ENCODE measurements at places on chromosomes 5 and 9. TPM values are rescaled to one million over a fixed set of nuclear protein-coding genes. Genes with fewer than 3 reads are reported as not detected.

DNA sequence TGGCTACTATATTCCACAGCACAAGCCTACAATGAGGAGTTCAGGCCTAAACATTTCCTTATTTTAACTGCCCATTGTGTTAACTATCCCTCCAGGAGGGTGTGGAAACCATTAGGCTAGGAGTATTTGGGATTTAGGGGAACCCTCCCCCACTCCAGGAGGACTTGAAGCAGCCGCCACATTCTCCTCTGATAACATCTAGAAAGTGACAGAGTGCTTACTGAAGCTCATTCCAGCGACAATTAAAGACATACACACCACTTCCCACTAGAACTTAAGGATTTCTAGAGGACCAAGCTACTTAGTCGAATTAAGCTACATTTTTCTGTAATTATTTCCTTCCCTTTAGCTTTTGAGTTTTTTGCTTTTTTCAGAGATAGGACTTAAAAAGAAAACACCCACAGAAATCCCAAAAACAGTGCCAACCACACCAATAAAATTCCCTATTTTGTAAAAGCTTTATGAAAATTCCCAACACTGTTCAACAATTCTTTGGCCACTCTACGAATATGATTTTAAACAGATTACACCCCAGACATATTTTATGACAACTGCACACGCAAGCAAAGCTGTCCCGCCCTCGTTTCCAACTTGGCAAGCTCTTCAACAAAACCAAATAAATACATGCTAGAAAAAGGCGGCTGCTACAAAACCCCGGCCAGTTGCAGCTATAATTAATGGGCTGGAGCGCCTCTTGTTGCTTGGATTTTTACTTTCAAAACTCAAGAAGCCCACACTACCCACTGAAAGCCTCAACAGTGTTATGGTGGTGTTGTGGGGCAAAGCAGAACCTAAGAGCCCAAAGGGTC is 4.5 kb downstream of the ROR2 start:
- peak; percentile 28 for DNase-seq
- peaks cover 12% of the 10 kb centered on the region for H3K4me1 ChIP-seq
- H3K4me3 ChIP-seq = no peak overlapping the region

GRCh38 chr9:131393622-131394463 is at the start of gene PRRC2B:
Gene PRRC2B (plus strand): TSS chr9:131394086. CDS start chr9:131430145, 36,059 bp downstream.
- DNase-seq = peak; percentile 99
- peaks cover 30% of the 10 kb centered on the region for H3K4me1 ChIP-seq
- peak within 1 kb of the TSS; percentile 80 for H3K27ac ChIP-seq
- no peaks in the 10 kb centered on the region for H3K36me3 ChIP-seq
- H3K27me3 ChIP-seq = no peaks in the 10 kb centered on the region

GAPVD1 gene
- polyA plus RNA-seq = 10.5 TPM

ARHGEF37 gene
- polyA plus RNA-seq = 1.3 TPM

PCDHA5 gene
- polyA plus RNA-seq = 0.02 TPM

C5orf52 gene
- polyA plus RNA-seq = not detected

Measured in SK-N-SH (cell line).